ENCODE measurements at places on chromosomes 7 and 10.

GRCh38 chr10:97589479-97589878, at the start of gene C10orf62:
Gene C10orf62, plus strand, starts transcription at chr10:97589721. Its CDS starts 177 bp downstream, at chr10:97589898.
- no peak for DNase-seq

DNA sequence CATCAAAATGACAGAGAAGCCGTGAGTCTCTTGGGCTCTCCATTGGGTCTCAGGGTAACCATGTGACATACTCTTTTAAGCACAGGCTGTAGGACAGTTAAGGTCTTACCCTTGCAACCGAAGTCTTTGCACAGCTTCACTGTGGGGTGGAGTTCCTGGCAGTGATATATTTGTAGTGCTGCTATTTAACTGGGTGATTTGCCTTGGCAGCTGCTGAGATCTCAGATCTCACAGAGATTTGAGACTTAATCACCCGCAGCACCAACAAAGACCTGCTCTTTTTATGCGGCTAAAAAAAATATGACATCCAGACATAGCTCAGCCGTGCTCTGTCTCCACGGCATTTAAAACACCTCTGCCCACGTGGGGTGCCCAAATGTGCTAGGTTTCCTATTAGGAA, 63.4 kb upstream of the NPTX2 start:
- no peak for DNase-seq

GRCh38 chr10:48700071-48700470, 15.4 kb downstream of the WDFY4 start:
- DNase-seq = no peak

- peak; percentile 69 for DNase-seq
Observed at GRCh38 chr10:110387983-110388686, 83.4 kb upstream of the SMNDC1 start.

DNA sequence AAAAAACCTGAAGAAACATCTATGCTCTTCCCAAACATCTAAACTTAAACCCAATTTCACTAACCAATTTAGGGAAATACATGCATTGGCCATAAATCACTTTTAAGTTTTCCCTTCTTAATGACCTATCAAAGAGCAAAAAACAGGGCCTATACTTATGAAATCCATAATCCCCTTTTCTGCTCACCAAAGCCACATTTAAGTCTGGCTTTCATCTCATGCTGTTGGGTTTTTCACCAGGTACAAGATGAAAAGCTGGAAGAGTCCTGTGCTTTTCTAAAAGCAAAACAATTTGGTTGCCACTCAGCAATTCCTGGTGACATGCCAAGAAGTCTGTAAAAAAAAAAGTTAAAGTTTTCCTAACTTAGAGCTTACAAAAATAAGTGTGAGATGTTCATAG, 92.6 kb downstream of the HPSE2 start:
- no peak for DNase-seq

GRCh38 chr7:120052884-120053382, 220.0 kb upstream of the KCND2 start:
- no peak for DNase-seq

GRCh38 chr7:8371742-8372141, 61.7 kb upstream of the NXPH1 start:
- no peak for DNase-seq

DNA sequence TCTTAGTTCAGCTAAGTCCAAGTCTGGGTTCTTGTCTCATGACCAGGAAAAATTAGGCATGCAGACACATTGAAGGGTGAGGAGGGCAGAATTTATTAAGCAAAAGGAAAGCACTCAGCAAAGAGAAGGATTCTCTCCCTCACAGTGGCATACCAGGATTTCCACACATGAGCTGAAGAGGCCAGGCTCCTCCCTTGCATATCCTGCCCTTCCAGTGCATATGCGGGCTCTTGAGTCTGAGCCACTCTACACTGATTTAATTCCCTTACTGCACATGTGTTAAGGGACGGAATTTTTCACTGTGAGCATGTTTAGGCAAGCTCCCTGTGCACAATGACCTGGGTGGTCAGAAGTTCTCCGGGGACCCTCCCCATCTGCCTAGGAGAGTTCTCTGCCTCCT, 652.7 kb upstream of the POM121L12 start:
- no peak for DNase-seq

DNA sequence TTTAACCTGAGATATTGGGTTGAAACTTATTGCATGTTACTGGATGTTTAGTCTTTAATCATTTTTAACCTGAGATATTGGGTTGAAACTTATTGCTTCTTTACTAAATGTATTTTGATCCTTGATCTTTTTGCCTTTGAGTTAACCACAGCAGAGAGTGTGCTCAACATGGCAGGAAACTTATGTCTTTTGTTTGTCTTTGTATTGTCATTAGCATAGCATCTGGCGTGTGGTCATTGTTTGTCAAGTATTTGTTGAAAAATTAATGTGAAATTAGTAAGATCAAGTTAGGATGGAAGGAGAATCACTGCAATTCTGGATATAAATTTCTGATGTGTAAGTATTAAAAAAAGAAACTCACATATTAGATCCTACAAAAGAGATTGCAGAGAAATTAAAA, 8.2 kb downstream of the MRC1 start:
- no peak for DNase-seq

DNA sequence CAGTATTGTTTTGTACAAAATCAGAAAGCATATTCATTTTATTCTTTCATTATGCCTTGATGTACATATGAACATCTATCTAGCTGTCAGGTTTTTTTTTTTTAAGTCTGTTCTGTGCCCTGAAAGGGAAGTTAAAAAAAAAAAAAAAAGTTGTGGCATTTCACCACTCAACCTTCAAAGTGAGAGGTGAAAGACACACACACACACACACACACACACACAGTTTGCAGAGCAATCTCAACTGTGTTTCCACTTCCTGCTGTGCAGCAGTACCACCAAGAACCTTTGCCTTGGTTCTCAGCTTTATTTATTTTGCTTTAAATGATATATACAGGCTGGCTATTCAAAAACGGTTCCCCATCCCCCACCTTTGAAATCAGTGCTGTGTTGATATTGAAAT, 955.6 kb downstream of the GATA3 start:
- DNase-seq = no peak

DNA sequence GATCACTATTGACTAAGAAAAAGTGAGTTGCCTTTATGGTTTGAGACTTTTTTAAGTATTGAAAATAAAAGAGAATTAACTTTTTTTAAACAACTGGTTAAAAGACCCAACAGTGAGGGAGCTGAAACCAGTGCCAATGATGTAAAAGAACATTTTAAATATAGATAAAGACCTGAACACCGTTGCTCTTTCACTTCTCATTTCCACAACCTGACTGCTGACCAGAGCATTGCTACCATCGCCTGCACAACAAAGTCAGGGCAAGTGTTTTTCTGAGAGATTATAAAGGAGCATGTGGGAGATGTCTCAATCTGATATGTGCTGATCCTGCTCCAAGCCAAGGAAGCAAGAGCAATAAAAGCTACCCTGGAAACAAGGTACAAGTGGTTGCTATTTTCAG, 34.7 kb downstream of the IMMP2L start:
- no peak for DNase-seq

DNA sequence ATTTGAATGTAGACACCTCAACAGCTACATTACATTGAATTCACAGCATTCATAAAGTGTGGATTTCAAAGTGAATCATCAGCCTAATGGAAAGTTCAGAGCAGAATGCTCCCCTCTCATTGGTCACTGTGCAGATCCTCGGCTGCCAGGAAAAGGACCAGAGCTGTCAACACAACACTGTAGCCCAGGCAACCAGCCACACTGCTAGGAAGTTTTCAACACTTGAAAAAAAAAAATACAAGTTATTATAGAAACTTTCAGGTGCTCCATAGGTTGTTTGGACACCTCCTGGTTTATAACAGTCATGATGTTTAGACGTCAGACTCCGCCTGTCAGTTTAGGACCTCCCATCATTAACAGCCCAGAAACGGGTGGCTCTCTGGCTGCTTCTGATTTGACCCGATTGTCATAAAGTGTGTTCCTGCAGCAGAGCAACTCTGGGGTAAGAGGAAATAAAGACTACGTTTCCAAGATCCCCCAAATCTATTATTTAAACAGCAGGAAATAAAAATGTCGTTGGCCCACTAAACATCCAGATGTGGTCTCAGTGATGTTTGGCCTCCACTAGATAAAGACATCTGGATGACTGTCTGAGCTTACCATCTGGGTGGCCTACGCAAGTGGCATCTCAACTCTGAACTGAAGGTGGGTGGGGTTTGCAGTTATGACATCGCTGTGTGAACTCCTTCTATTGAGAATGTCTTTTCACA, 117.4 kb downstream of the CABCOCO1 start:
- no peak for DNase-seq

DNA sequence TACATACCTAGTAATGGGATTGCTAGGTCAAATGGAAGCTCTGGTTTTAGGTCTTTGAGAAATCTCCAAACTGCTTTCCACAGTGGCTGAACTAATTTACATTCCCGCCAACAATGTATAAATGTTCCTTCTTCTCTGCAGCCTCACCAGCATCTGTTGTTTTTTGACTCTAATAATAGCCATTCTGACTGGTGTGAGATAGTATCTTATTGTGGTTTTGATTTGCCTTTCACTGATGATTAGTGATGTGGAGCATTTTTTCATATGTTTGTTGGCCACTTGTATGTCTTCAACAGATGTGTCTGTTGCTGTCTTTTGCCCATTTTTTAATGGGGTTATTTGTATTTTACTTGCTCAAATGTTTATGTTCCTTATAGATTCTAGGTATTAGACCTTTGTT, 675.5 kb downstream of the SUGCT start:
- DNase-seq = no peak
